Dorsolateral prefrontal cortex (tissue), 122 donors: ENCODE measurements at places on chromosomes 2 and 18.

DNA sequence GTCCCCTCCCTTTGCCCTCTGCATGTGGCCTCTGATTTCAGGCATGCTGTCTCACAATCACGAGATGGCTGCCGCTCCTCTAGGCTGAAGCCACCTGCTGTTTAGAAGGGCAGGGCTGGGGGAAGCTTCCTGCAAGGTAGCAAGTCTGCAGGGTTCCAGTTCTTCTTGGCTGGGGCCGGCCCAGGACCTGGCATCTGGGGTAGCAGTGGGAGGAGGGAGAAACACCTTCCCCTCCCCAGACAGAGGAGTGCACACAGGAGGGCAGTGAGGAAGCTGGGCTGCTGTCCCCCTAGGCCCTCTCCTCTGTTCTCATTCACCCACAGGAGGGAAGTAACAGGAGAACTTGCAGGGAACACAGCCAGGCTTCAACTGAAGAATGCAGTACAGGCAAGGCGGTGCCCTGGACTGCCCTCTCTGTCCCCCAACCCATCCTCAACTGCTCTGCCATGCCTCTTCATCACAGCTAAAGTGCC lies 345.9 kb upstream of the HS6ST1 start:
- DNase-seq: no peak

GRCh38 chr2:183260527-183260926 lies 136.3 kb downstream of the NUP35 start:
- no peak for DNase-seq

- DNase-seq: no peak
Measured at GRCh38 chr2:104866122-104866864, 12.4 kb downstream of the POU3F3 start.

DNA sequence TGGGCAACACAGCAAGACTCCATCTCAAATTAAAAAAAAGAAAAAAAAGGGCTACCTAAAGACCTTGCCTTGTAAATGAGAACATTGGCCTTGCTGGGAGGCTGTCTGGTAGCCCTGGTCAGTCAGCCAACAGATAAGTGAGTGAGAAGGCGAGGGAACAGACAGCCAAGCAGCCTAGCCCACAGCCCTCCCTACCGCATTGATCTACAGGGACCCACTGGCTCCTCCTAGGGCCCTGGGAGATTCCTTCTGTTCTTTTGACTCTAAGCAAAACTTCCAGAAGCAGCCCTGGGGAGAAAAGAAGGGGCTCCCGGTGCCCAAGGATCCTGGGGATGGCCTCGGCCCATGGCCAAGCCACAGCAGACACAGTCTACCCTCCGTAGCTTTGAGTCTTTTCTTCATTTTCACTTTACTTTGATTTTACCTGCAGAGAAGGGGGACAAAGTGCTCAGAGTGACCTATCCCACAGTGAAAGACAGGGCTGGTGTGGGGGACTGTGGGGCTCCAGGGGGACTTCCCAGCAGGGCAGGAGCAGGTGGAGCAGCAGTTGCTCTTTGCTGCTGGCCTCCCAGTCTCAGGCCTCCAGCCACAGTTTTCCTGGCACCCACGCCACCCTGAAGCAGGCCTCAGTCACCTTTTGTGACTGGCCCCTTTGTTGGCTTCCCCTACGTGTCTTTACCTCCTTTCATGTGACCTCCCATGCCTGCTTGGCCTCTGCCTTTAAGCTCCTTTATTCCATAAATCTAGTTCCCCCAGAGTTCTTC lies 5.1 kb downstream of the CEP68 start:
- no peak for DNase-seq

GRCh38 chr2:151953467-151953866 lies 125.2 kb upstream of the ARL5A start:
- DNase-seq: no peak

GRCh38 chr2:101827246-101827645 lies 129.7 kb downstream of the MAP4K4 start:
- no peak for DNase-seq

DNA sequence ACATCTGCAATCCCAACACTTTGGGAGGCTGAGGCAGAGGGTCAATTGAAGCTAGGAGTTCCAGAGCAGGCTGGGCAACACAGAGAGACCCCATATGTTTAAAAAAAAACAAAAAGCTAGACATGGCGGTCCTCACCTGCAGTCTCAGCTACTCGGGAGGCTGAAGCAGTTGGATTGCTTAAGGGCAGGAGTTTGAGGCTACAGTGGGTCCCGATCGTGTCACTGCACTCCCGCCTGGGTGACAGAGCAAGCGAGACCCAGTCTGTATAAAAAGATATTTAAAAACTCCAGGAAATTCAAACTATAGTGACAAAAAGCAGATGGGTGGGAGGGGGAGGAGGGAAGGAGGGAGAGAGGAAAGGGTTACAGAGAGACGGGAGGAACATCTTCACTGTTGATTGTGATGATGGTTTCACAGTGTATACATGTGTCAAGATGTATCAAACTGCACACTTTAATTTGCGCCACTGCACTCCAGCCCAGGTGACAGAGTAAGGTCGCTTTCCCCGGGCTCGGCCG lies 942 bp upstream of the ZNF236 start:
- DNase-seq: no peak

DNA sequence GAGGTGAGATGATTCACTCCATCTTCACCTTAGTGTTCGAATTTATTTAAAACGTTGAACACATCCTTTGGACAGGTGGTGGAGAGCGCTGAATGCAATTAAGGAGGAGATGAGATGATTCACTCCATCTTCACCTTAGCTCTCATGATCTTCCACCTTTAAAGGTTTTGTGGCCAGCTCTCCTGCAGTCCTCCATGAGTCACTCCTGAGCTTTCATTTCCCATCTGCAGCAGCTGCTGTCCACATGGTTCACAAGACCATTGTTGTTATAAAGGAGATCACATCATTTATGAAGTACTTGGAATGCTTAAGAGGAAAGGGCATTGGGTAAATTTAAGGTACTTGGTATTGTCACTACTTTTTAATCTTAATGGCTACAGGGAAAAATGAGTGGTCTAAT lies 298.5 kb downstream of the PAX3 start:
- DNase-seq: no peak

DNA sequence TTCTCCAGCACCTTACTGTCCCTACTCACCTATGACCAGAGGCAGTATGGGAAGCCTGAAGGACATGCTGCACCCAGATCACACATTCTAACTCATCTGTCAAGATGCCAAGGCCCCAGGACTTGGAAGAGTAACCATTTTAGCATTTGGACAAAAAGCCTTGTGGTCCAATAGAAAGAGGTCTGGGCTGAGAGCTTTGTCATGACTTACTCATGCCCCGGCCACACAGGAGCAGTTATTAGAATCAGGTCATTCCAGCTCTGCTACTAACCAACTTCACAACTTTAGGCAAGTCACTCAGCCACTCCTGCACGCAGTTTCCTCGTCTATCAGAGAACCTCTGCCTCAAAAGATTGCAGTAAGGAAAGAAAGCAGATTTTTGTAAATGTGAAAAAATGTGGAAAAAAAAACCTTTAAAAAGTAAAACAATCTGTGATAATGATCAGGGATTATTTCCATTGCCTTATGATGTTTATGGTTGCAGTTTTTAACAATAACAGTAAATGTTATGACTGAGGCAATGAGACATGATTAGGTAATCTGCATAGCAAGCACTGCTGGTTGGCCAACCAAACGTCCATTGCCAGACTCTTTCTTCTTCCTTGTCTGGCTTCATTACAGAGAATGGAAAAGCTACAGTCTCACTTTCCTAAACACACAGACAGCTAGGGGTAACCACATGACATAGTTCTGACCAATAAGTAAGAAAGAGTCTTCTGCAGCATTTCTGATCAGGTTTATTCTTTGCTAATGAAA lies 255.4 kb upstream of the CHAC2 start:
- DNase-seq: no peak

GRCh38 chr2:109087055-109087663 lies 41.8 kb upstream of the SH3RF3 start:
- no peak for DNase-seq

GRCh38 chr2:38578832-38579231 lies 23.9 kb downstream of the HNRNPLL start:
- DNase-seq: no peak

GRCh38 chr2:178043266-178043665 lies 29.3 kb downstream of the PDE11A start:
- DNase-seq: no peak

DNA sequence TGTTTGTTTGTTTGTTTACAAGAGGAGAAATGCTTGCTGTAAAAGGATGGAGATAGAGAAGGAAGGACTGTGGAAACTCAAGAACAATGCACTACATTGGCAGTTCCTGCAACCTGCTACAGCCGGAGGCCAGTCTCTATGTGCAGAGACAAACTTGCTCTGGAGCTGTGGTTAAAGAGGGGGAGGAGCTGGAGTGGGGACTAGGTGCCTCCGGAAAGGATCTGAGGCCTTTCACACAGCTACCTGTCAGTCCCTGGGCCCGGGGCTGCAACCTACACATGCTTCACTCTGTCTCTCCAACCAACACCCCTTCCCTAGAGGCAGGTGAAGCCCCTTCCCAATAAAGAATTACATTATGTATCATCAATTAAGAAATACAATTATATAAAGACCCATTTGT lies 1234.0 kb upstream of the ZEB2 start:
- no peak for DNase-seq

- no peak for DNase-seq
Measured at GRCh38 chr2:31253356-31254131, 19.6 kb downstream of the EHD3 start.

GRCh38 chr18:22796113-22796512 lies 137.0 kb upstream of the RBBP8 start:
- DNase-seq: no peak

DNA sequence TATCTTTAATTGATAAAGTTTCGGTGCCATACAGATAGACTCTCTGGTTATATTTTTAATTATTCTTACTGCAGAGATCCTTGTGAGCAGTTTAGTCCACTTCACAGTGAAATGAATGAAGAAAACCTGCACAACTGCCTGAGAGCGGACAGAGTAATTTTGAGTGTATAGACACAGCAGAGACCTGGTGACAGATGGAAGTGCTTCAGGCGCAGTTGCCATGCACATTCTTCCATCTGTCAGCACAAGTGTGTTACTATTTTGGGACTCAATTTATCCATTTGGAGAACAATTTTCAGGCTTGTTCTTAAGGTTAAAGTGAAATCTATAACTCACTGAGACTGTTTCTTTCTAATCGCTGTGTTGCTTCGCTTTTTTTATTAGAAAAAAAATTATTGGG lies 147.8 kb upstream of the SPHKAP start:
- DNase-seq: no peak

GRCh38 chr2:153287109-153287801 lies 191.3 kb downstream of the RPRM start:
- no peak for DNase-seq

- DNase-seq: no peak
Measured at GRCh38 chr2:220064111-220065030, 436.9 kb downstream of the SLC4A3 start.

DNA sequence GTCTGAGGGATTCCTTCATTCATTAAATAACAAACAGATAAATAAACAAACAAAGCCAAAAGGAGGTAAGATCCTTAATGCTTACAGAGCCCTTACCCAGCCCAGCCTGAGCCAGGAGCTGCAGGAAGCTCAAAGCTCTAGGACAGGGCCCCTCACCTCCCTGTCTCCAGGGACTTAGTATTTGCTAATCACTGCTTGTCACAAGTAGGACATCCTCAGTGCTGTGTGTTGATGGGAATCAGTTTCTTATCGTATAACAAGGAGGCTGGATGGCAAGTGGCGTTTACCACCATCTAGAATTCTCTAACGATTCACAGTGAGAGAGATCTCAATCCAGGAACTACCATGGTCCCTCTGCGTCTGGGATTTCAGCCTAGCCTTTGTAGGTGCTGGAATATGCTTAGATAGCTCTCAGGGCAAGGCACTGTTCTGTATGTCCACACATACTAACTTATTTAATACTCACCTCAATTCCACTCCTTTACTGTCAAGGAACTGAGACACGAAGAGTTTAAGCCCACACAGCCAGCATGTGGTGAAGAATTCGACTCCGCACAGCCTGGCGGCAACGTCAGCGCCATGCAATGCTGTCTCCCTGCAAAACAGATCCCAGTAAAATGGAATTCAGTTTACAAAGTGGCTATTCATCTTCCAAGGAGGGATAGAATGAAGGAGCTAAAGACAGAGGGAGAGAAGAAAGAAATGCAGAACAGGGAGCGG lies 164.8 kb downstream of the MYCN start:
- no peak for DNase-seq

DNA sequence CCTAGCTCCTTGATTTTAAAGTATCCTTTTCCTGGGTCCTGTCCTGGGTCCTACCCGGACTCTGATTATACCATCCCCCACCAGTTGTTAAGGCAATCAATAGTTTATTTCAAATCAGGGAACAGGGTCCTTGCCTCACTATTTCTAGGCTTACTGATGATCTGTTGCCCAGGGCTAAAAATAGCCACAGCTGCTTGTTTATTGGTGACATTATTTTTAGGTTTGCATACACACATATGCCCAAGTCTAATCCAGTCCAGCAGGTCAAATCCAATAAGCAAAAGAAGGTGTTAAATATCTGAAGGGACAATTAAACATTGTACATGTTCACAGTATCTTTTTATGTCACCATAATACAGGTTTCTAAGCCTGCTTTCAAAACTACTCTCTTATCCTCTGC lies 66.0 kb downstream of the RAB10 start:
- DNase-seq: no peak

DNA sequence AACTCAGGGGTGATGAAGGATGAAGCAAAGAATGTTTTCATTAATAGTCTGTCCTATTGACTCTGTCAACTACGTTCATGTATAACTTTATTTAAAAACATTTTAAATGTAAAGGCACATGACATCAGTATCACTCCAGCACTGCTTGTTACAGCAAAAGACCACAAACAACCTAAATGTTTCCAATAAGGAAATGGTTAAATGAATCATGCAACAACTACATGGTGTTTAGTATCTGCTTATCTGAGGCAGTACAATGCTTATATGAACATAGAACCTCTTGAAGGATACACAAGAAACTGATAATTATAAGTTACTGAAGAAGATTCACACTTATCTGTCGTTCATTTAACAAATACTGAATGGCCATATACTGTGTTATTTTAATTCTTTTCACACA lies 8.4 kb downstream of the BARD1 start:
- DNase-seq: no peak
